Colonic mucosa (tissue), 4 donors: ENCODE measurements at places on chromosomes 11 and 22. TPM values are rescaled to one million over a fixed set of nuclear protein-coding genes. Genes with fewer than 3 reads are reported as not detected.

DNA sequence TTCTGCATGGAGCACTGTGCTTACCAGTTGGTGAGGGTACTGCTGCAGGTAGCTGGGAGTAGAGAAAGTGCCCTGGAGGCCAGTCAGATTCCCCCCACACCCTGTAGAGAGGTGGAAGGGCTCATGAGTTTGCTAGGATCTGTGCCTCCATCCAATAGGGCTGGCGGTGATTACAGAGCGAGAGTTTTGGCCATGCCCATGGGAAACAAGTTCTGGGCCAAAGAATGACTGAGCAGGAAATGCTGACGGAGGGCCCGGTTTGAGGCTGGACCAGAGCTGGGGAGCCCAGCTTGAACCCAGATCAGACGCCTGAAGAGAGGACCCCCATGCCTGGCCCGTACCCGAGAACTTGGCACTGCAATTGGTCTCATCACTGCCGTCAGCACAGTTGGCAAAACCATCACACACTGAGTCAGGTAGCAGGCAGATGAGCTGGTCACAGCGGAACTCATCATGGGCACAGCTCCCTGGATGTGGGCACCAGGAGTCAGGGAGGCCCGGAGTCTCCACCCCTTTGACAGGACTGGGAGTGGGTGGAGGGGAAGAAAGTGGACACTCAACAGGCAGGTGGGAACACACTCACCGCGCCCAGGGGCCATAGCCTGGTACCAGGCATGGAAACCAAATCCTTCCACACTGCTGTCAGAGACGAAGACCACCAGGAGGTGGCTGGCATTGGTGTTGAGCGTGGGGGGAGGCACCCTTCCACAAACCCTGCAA, 2.1 kb downstream of the MFRP start:
- DNase-seq: no peak

DNA sequence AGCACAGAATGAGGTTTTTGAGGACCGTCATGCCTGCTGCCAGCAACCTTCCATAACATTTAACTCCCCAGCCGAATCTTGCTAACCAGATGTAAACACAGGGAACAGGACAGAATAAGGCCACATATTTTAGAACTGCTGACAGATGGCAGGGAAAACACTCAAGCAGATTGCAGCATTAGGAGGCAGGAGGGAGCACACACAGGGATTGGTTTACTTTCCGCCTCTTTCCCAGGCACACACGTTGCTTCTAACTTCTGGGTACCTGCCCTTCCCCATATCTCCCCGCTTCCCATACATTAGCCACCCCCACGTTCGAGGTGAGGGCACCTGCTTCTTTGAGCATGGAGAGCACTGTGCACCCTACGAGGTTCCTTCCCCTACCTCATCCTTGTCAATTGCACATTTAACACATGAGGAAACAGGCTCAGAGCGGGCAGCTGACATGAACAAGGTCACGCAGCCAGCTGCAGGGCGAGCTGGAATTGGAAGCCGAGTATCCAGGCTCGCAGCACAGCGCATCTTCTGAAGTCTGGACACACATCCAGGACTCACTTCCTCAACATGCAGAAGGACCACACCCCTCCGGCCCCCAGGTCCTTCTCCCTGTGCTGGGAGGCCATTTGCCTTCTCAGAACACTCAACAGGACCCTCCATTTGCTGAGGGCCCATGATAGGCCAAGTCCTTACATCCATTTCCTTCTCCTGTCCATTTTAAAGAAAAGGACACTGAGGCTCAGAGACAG, 18.7 kb downstream of the ASPHD2 start:
- no peak for DNase-seq

GRCh38 chr22:17346578-17346977, 22.7 kb upstream of the CECR2 start:
- DNase-seq: no peak

DNA sequence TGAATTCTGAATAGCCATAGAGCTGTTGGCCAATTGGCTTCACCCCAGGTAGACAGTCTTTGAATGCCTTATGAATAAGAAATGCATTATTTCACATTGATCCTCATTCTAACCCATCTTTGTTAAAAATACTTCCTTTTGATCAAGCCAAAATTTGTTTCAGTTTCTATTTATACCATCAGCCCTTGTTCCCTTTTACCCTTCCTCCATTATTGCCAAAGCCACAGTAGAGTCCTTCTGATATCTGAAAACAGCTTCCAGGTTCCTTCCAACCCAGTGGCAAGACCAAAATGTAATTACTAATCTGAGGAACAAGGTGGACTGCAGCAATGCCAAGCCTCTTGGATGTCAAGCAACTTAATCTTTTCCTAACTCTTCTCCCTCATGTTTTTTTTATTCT, 458.8 kb downstream of the BUD13 start:
- no peak for DNase-seq

DNA sequence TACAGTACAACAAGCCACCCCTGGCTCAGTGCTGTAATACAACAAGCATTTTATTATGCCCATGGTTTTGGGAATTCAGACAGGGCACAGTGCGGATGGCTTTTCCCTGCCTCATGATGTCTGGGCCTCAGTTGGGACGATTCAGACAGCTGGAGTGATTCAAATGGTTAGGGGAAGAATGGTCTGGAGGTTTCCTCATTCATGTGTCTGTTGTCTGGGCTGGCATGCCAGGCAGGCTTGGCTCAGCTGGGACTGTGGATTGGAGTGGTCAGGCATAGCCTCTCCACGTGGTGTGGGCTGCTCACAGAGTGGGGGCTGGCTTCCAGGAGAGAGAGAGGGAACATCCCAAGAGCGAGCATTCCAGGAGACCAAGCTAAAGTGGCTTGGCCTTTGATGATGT, 164.4 kb downstream of the C11orf91 start:
- DNase-seq: no peak

SLC25A1 gene
- total RNA-seq: 218 TPM

OR5D16 gene
- not detected for total RNA-seq
